Right kidney (tissue), 9 donors: ENCODE measurements at places on chromosomes 1 and 21.

DNA sequence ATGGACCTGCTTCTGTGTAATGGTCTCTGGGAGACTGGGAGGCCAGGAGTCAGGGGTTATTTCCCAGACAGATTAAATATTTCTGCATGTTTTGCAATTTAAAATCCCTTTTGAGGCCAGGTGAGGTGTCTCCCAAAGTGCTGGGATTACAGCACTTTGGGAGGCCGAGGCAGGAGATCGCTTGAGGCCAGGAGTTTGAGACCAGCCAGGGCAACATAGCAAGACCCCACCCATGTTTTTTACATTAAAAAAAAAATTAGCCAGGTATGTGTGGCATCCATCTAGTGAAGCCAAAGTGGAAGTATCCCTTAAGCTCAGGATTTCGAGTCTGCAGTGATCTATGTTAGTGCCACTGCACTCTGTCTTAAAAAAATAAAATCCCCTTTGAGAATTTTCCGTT is 34.1 kb downstream of the ECHDC2 start:
- no peak for DNase-seq

DNA sequence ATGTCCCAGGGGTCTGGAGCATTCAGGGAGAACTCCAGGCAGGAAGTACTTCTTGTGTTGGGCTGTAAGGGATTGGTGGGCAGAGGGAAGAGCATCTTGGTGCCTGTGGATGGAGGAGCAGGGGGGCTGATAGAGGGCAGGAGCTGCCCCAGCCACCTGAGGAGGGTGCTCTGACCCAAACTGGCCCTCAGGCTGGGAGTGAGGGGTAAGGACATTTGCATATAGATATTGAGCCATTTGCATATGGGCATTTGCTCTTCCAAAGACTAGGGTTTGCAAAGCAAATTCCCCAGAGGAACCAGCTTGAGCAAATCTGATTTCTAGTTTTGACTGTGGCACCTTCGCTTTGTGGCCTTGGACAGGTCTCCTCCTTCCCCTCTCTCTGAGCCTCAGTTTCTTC is 18.2 kb downstream of the ZNF362 start:
- no peak for DNase-seq

- DNase-seq: no peak
Measured at GRCh38 chr21:20944139-20944538, 54.1 kb upstream of the NCAM2 start.

DNA sequence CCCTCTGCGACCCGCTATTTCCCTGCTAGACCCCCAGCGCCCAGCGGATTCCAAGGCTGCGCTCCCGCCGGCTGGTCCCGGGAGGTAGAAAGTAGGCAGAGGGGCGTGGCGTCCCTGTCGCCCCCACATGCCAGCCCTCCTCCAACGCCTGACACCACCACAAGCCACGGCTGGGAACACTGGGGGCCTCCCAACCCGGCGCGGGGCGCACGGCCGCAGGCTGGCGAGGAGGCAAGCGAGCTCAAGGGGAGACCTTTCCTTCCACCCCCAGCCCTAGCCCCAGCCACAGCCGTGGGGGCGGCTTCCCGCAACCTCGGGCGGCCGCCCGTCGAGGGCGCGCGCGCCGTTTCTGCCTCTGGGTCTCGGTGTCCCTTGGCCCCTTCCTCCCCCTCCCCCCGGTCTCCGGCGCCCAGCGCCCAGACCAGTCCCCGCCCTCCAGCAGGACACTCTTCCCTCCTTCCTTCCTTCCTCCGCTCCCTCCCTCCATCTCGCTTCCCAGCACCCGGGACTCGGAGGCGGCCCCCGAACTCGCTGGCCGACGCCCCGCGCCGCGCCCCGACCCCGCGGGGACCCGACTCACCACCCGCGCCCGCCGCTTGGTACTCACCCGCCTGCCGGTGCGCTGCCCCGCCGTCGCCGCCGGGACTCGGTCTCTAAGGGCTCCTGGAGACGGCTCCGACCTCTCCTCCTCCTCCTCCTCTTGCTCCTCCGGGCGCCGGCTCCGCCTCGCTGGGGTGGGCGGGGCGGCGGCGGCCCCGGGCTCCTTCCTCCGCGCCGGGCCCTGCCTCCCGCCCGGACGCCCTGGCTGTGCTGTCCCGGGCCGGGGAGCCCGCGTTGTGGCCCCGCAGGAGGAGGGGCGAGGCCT is at the start of gene GNG12:
Gene GNG12, minus strand, starts transcription at position 731 of the 865 bp plus-strand sequence. CDS start 125,781 bp downstream, outside the sequence.
- DNase-seq: peak; percentile 93

GRCh38 chr1:200979574-200980451 is 43.7 kb downstream of the KIF21B start:
- no peak for DNase-seq

GRCh38 chr1:24609949-24610517 is 33.1 kb upstream of the SRRM1 start:
- no peak for DNase-seq

DNA sequence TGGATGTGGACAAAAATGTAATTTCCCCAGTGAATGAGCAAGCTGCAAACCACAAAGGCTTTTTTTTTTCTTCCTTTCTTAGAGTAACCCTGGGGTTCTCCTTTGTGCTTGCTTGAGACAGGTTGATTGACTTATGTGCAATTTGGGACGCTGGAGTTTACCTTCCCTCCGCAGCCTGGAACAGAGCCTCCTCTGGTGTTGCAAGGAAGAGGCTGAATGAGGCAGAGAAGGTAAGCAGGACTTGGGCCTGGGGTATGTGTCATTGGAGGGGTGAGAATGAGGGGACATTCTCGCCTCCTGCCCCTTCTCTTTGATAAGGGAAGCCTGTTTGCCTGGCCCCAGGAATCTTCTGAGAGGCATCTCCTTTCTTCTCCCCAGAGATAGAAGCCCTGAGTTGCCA is 49.8 kb downstream of the NFASC start:
- no peak for DNase-seq

DNA sequence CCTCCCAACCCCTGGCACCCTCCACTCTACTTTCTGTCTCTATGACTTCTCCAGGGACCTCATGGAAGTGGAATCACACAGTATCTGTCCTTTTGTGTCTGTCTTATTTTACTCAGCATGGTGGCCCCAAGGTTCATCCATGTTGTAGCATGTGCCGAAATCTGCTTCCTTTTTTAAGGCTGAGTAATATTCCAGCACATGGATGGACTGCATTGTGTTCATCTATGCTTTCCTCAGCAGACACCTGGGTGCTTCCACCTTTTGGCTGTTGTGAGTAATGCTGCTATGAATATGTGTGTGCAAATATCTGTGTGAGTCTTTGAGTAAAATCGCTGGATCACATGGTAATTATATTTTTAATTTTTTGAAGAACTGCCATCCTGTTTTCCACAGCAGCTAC is 1.6 kb upstream of the PFKL start:
- no peak for DNase-seq

- no peak for DNase-seq
Measured at GRCh38 chr1:174209347-174210187, 50.2 kb downstream of the RABGAP1L start.

- no peak for DNase-seq
Measured at GRCh38 chr21:40165773-40166070, 298.5 kb downstream of the PCP4 start.

- no peak for DNase-seq
Measured at GRCh38 chr1:59356627-59357026, 59.7 kb downstream of the FGGY start.

DNA sequence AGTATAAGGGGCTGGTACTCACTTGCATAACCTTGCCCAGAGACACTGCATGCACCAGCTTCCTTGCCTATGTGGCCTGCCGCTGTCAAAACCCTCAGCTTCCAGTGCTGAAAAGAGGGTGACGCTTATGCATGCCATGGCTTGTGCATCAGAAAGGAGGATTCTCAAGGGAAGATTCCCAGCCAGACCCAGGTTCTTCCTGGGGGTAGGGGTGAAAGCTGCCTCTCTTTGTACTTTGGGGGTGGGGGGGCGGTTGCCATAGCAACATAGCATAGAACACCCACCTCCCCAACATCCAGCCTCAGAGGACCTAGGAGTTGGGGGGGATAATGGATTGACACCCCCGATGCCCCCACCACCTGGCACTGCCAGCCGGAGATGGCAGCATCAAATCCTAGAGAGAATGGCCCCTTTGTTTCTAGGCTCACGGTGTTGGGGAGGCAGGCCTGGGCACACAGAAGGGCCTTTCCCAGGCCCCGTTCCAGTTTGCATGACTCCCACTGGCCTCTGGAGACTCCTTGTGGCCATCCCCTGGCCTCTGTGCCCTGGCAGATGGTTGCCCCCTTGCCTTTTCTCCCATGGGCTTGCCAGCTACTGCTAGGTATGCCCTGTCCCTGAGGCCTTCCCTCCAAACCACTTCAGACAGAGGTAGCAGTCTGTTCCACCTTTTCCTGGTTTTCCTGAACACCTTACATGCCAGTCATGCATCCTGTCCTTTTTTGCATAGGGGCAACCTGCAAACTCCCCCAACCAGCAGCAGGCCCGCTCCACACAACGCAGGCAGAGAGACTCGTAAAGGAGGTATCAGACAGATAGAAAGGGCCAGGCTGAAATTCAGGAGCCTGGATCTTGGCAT is 44.6 kb downstream of the RHBG start:
- no peak for DNase-seq

- DNase-seq: no peak
Measured at GRCh38 chr1:95879498-95880050, 645.6 kb downstream of the RWDD3 start.

DNA sequence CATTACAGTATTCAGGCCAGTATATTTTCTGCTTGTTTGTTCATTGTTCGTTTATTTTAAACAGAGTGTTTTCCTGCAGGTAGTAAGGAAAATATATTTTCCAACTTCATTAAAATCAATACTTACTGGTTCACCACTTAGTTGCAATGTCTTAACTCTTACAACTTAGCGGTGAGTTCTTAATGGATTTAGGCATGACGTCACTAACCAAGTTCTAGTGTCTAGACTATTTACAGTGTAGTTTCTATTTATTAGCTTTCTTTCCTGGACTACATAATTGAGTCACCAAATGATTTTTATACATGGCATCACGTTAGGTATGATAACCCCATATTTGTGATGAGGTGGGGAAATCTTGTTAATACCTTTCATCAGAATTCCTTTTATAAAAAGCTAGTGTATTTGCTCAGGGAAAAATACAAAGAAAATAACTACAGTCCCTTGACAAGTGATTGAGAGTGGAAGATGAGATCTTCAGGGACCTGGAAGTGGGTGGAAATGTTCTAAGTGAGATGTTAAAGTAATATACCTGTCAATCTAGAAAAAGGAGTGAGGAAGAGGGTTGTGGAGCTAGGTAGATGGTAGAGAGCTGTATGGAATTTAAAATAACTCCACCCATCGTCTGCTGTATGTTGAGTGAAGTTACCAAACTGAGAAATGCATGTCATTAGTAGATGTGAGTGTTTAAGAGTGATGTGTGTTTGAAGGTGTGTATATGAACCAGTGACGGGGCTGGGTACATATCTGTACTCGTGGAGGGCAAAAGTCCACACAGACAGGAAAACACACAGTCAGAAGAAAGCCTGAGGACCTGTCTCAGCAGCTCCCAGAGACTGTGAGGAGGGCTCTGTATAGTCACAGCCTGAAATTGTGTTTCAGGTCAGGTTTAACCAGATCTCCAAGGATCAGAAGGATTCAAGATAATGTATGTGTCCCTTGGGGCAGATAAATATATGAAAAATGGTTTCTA is 197.6 kb upstream of the ADAMTS5 start:
- DNase-seq: no peak

- no peak for DNase-seq
Measured at GRCh38 chr21:21860888-21861287, 862.7 kb downstream of the NCAM2 start.

GRCh38 chr1:235601104-235601503 is 48.5 kb downstream of the GNG4 start:
- DNase-seq: no peak

DNA sequence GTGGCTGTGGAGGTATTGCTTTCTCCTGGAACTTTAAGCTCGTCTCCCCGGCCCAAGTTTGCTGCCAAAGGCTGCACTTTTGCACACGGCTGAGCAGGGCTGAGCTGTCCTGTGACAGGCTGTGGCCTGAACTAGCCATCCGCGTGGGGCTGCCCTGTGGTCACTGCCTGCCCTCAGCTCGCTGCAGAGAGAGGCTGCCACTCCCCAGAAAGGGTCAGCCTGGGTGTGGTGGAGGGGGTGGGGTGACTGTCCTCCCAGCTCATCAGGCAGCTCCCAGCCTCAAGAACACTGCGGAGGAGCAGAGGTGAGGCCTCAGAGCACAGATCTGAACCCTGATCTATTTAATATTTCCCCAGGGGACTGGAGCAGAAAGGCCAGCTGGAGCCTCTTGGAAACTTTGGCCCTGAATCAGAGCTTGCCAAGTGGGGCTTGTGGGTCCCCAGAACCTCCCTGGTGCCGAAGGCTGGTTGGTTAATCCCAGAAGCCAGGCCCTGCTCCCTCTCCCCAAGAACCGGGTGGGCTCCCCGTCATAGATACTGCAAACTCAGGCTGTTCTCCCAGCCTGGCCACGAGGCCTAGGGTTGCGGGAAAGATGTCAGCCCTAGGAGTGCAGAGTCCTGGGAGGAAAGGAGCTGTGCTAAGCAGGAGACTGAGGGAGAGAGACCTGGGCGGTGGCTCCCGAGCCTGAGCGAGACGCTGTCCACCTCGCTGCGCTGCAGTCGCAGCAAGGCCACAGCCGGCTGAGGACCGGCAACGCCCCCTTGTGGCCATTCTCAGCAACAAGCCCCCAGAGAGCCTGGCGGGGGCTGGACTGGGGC is 125.1 kb upstream of the IPO9 start:
- DNase-seq: peak; percentile 76

DNA sequence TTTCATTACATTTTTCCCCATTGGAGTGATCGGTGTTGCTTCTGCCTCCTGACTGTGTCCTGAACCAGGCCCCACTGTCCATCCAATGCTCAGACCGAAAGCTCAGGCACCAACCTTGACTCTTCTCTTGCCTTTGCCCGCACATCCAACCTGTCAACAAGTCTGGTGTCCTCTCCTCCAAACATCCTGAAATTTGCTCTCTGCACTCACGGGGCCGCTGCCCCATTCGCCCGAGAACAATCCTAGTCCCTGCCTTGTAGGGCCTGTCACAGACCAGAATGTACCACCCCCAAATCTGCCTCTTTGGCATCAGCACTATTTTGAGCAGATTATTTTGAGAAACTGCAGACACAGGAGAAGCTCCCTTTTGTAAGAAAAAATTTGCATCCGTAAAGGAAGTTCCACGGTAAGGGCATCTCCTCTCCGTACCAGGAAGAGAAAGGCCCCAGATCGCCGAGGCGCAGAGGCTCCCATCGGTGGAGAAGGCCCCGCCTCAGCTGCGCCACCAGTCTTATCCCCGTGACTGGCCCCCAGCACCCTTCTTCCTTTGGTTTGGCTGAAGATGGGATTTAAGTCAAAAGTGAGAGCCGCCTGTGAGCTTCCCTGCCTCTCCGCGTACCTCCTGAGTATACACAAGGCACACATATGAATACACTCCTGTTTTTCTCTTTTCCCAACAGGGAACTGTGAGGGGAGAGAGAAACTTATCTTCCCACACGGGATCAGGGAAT is 7.1 kb downstream of the MORN1 start:
- no peak for DNase-seq

GRCh38 chr1:226406401-226406881 is 1.5 kb downstream of the PARP1 start:
- DNase-seq: no peak
